ENCODE measurements at places on chromosomes 1 and 21.

- no peak for DNase-seq
Observed at GRCh38 chr1:43214501-43215444, 42.6 kb downstream of the CFAP57 start.

DNA sequence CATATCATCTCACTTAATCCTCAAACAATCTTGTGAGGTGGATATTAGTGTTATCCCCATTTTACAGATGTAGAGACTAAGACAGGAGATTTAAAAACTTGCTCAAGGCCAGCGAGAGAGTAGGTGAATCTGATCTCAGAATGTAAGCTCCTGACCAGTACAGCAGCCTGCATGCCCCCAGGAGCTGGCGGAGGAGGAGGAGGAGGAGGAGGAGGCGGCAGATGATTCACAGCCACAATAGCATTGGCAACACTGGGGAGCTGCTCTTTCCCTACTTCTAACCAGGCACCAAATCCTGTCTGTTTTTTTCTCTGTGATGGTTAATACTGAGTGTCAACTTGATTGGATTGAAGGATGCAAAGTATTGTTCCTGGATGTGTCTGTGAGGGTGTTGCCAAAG lies 243.2 kb downstream of the ATG4C start:
- DNase-seq: no peak

DNA sequence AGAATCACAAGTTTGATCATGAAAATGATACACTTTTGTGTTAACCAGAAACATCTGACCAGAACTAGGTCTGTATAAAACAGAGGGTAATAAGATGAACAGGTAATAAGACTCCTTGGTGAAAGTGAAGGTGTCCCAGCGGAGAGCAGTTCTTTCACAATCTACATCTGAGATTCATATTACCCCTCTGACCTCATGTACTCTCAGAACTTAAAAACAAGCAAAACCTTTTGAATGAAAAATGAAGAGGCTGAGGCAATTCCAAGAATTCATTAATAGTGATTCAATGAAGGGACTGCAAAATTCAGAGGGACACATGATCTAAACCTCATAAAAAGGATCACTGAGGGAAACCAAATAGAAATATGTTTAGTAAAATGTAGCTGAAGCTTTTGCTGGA lies 10.9 kb upstream of the MPZL1 start:
- no peak for DNase-seq

GRCh38 chr1:155322571-155322952 lies 1.9 kb downstream of the RUSC1 start:
- no peak for DNase-seq

- no peak for DNase-seq
Observed at GRCh38 chr1:46130606-46131005, 1.8 kb downstream of the PIK3R3 start.

DNA sequence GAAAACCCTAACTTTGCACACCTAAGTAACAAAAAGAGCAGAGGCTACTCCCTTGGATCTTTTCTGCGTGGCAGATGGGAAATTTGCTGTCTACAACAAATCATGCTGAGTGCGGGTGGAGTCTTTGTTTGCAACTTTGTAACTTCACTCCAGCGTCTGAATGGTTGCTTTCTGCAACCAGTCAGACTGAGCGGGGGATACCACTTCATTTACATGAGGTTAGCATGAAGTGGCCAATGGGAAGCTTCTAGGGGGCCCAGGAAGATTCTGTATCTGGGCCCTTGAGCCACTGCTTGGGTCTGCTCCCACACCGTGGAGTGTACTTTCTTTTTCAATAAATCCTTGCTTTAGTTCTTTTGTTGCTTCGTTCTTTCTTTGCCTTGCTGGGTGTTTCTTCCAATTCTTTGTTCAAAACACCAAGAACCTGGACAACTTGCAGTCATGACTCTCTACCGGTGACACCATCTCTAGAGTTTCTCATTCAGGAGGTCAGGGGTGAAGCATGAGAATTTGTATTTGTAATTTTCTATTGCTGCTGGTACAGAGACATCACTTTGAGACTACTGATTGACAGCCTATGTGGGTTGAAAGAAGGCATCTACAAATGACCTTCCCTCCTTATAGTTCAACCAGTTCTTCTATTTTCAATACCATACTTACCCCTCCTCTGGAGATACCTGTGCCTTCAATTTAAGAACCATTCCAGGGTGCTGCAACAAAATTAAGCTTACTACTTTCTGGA lies 55.8 kb upstream of the RC3H1 start:
- DNase-seq: no peak

DNA sequence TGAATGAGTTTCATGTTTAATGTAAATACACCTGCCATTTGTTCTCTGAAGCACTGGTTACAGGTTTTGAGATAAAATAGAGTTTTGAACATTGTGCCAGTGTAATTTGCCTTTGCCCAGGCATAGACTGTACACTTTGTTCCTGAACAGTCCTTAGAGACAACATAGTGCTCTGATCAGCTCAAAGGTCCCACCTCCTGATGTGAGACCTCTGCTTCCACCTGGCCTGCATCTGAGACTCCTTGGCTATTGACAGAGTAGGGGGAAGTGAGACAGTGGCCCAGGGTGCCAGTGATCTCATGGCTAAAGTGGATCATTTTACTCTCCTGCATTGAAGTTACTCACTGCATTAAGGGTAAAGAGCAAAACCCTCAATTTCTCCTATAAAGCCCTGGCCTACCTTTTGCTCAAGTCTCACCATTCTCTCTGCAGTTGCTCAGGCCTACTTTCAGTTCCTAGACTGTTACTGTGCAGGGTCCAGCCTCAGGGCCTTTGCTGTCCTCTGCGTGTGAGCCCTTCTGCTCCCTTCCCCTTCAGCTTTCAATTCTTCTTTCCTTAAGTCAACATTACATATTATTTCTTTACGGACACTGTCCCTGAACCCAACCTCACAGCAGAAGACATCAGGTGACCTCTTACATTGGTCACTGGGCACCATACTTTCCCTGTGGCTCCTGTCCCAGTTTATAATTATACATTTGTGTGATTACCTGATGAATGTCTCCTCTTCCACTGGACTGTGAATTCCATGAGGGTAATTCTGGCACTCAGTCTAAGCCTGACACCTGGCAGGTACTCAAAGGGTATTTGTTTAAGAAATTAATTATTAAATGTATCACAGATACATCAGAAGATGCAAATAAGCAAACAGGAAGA lies 142.9 kb downstream of the ROR1 start:
- DNase-seq: no peak

- DNase-seq: no peak
Observed at GRCh38 chr1:209767706-209768105, 11.9 kb downstream of the TRAF3IP3 start.

- DNase-seq: no peak
Observed at GRCh38 chr21:45359451-45360217, 45.3 kb upstream of the COL18A1 start.

DNA sequence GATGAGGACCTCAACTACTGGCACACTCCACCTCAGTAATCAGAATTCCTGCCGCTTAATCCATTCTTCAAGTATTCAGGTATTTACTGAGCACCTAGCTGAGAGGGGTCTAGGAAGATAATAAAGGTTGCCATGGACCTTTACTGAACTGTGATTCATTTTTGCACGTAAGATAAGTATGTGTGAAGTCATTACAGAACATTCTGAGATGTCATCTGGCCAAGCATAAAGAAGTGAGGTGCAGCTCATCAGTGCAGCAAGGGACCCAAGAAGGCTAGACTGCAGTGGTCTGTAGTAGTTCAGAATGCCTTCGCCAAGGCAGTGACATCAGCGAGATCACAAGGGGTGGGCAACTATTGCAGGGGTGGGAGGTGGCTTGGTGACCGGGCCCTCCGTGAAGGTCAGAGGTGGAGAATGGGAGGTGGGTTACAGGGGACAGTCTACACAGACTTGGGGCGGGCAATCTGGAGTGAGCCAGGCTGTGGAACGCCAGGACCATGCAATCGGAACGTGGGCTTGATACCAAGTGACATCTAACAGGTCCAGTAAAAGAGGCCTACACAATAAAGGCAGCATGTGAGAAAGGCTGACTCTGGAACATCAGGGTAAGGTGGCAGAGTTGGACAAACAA lies 107.4 kb downstream of the SLC45A1 start:
- DNase-seq: no peak

GRCh38 chr1:235945775-235946570 lies 79.3 kb upstream of the LYST start:
- DNase-seq: no peak

DNA sequence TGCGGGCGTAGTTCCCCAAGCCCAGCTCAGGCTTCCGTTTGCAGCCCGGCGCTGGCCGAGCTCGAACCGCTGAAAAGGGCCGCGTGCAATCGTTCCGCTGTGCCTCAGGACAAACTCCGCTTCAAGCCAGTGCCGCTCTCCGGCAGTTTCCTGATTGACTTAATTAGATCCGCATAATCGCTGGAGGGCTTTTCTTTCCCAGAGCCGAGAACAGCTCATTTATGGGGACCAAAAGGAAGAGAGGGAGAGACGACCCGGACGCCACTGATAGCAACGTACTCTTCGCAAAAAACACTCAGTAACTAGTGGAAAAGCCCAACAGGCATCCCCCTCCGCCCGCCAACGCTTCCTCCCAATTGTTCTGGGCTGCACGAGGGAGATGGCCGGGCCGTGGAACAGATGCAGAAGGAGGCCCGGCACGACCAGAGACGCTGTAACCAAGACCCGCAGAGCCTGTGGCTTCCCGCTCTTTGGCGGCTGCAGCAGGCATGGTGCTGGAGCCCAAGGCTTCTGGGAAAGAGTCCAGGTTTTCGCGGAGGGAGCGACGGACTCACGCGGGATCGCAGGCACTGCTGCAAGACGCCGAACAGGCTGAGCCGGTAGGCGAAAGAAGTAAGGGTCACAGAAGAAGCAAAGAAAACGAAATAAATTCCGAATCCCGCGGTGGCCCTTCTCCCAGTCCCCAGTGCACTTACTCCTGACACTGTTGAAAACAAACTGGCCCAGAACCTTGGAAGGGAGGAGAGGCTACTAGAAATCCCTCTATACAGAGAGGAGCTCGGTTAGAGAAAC lies 3.6 kb upstream of the FOXD2 start:
- DNase-seq: no peak

GRCh38 chr1:200247518-200247917 lies 162.3 kb downstream of the ZNF281 start:
- no peak for DNase-seq

DNA sequence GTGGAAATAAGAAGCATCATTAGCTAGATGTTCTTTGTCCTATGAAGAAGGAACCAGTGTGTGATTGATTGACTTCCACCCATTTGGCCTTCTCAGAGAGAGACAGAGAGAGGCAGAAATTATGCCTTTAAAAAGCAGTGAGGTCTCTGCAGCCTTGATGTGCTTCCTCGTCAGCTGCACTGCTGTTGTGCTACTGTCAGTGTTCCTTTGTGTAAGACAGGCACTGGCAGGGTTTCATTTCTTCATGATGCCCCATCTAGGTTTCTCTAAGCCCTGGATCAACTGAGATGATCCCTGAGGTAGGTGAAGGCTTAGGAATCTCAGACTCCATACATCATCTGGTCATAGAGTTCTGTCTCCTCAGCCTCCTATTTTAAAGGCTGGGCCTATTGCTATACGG lies 34.9 kb downstream of the GPR3 start:
- DNase-seq: no peak

GRCh38 chr1:206419783-206420182 lies 50.5 kb upstream of the IKBKE start:
- DNase-seq: no peak

DNA sequence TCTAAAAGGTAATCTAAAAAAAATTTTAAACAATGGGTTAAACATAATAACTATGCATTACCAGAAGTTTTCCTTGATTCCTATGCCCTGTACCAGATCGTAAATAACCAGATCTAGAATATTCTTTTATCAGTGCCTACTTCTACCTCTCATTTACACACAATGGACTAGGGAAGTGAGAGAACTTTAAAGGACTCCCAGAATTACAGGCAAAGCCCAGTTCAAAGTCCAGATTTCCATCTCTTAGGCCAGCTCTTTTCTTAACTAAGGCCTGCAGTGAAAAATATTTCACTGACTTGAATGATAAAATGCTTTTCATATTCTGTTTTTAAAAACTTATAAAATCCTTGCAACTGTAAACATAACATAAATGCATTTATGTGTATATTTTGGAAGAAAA lies 32.6 kb downstream of the ESRRG start:
- no peak for DNase-seq

DNA sequence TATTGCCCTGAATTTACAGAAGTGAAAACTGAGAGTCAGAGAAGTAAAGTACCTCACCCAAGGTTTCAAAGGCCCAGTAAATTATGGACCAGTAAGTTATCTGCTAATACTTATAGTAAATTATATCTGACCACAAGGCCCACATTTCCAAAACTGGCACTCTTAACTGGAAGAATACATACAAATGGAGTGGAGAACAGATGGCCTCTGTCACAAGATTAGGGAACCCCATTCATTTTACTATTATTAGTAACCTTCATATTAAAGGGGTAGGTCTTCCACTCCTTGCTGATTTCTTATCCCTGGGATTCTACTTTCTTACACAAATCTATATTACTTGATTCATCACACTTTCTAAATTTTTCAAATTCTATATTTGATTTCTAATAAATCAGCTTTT lies 588.8 kb downstream of the NEGR1 start:
- DNase-seq: no peak

GRCh38 chr1:17723684-17724083 lies 31.4 kb upstream of the ACTL8 start:
- no peak for DNase-seq

DNA sequence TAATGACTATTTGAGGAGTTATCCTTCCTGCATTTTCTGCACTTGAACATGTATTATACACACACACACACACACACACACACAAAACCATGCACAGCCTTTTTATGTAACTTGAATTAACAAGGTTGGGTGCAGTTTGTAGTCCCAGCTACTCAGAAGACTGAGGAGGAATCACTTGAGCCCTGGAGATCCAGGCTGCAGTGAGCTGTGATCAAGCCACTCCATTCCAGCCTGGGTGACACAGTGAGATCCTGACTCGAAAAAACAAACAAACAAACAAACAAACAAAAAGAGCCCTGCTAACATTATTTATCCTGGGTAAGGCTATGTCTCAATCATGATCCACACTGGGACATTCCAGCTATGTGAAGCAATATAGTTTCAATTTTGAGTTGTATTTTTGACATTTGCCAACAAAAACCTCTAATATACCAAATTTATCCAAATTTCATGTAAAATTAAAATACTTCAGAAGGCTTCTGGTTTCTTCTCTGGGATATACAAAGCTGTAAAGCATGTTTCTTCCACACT lies 156.8 kb downstream of the NTPCR start:
- DNase-seq: no peak

- DNase-seq: no peak
Observed at GRCh38 chr1:4787551-4787950, 133.1 kb downstream of the AJAP1 start.

Measured in activated T-helper 1 cell treated with anti-CD3 and anti-CD28 coated beads, Interleukin-2, amount 50 U/mL, for 16 hours (primary cell).